ENCODE measurements at places on chromosomes 3 and 15.
A peak's percentile ranks its signal among the peaks of the same experiment; 100 is the strongest.

DNA sequence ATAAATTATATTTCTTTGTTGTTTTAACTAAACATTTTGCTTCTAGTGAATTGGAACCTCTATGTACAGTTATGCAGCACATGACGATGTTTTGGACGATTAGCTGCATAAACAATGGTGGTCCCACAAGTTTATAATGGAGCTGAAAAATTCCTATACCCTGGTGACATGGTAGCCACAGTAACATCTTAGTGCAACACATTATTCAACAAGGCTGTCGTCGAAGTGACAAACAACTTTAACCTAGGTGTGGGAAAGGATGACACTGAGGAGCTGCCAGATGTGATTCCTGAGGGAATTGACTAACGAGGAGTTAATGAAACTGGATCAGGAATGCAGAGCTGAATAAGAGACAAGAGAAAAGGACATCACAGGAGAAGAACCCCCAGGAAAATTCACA lies 588.9 kb upstream of the EPHA6 start:
- DNase-seq, result no peak

GRCh38 chr3:49794431-49794830 lies 5.2 kb downstream of the CDHR4 start:
- DNase-seq, result no peak

DNA sequence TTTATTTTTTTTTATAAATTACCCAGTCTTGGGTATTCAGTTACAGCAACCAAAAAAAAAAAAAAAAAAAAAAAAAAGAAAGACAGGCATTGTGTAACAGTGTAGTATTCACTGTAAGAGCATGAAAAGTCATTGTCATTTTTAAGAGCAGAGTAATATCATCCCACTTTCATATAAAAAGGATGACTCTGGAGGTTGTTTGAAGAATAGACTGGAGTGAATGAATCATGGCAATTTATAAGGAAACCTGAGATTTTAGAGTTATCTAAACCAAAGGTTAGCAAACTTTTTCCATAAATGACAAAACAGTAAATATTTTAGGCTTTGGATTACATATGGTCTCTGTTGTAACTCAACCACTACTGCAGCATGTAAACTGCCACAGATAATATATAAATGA lies 794.9 kb downstream of the NTRK3 start:
- no peak for DNase-seq

DNA sequence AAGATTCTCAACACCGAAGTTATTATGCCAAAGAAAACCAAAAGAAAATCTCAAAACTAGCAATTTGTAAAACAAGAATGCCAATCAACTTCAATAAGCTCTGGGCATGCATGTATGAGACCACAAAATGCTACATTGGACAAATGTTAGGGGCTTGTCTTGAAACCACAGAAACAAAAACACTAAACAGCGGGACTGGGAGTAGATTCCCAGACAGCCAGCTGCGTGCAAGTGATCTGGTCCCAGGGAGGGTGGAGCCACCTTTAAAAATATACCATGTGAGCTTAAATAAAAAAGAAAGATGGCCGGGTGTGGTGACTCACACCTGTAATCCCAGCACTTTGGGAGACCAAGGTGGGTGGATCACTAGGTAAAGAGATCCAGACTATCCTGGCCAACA lies 163.6 kb upstream of the PRICKLE2 start:
- no peak for DNase-seq

DNA sequence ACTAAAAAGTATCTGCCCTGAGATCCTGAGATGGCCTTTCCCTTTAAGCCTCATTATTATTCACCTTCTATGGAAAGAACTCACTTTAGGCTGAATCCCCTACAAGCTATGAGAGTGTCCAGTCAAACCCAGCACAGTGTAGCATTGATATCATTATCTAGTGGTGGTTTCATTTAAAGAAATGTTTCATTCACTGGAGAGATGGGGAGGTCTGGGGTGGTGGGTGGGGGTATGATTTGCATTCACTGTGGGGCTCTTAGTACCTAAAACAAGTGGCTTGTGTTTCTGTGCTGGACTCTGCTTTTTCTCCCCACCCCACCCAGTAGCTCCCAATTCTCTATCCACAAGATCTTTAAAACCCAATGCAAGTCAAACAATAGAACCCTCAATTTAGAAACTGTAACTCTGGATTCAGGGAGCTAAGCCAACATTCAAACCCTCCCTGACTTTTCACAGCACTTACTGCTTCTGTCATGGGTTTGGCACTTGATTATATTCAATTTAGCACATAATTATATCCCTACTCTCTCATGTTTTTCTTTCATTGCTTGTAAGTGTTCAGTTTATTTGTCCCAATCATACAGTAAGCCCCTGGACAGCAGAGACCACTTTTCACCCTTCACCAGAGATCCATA lies 310.5 kb upstream of the THBS1 start:
- no peak for DNase-seq

DNA sequence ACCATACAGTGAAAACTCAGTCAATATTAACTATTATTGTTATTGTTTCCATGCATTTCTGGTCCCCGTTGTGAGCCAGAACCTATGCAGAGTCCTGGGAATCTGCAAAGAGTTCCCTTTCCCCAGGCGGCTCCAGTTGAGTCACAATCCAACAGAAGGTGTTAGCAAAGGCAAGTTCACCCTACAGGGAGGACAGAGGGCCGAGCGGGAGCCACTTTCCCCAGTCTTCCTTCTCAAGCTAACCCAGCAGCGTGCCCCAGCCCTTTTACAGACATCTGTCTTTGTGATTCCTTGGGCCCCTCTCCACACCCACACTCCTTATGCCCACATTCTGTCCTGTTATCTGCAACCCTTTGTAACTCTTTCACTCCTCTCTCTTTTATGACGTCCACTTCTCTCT lies 13.1 kb upstream of the LTF start:
- no peak for DNase-seq

DNA sequence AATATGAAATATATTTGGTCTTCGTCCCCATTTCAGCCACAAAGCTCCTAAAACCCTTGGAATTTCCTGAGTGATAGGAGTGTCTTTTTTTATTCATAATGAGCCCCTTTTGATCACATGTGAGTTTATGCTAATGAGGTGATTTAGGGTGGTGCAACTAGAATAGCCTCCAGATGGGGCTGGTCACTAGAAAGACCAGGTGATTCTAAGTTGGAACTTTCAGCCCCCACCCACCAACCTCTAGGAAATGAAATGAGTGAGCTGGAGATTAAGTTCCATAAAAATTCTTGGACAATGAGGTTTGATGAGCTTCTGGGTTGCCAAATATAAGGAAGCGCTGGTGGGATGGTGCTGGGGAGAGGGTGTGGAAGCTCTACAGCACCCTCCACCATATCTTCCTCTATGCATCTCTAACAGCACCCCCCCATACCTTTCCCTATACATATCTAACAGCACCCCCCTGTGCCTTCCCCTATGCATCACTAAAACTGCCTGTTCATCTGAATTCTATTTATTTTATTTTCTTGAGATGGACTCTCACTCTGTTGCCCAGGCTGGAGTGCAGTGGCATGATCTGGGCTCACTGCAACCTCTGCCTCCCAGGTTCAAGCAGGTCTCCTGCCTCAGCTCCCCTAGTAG lies 2.1 kb upstream of the SMCO1 start:
- no peak for DNase-seq

DNA sequence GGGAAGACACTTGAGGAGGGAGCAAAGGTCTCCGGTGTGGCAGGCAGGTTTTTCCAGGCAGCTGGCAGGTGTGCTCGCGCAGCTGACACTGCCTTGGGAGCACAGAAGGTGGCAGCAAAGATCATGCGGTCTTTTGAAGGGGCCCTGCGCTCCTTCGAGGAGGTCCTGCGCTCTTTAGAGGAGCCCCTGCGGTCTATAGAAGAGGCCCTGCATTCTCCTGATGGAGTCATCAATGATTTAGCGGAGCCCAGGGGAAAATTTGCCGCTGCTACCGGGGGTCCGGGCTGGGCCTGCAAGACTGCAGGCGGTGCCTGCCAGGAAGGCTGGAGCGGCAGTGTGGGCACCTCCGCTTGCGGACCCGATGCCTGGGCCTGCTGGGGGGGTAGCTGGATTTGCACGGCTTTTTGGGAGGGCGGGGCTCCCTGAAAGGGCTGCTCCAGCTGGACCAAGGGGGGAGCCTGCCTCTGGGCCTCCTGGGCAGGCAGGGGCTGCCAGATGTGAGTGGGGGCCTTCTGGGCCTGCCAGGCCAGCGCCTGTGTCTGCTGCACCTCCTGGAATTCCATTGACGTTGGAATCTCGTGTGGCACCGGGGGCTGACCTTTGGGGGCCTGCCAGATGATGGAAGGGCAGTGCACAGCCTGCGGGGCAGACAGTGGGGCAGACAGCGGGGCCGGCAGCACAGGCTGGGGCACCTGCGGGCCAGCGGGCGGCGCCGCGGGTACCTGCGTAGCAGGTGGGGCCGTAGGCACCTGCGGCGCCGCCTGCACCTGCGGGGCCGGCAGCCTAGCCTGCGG lies 2.1 kb downstream of the MAGEL2 start:
- DNase-seq, result peak; percentile 60

DNA sequence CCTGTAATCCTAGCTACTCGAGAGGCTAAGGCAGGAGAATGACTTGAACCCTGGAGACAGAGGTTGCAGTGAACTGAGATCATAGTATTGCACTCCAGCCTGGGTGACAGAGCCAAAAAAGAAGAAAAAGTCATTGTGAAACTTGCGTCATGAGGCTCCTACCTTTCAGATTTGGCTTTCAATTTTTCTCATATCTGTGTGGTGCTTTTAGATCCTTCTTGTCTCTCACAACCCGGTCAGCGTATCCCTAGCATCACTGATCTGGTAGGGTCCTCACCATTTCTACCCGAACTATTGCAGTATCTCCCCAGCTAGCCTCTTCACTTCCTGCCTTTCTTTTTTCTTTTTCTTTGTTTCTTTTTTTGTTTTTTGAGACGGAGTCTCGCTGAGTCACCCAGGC lies 21.6 kb upstream of the GCNT3 start:
- no peak for DNase-seq

DNA sequence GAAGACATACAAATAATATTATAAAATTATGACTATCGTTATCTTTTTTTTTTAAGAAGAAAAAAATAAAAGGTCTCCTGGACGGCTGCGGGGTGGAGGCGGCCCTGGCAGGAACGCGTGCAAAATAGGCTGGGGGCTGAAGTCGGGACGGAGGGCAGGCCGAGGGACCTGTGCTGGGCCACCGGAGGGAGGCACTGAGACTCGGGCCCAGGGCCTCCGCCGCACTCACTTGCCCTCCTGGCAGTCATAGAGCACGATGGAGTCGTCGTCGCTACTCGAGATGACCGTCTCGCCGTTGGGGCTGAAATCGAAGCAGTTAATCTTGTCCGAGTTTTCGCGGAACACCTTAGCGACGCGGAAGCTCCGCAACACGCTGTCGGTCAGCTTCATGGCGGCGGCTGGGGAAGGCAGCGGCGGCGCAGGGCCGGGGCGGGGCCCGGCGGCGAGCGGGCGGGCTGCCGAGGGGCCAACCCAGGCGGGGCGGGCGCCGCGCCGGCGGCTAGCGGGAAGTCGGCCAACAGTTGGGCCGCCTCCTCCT lies 408 bp downstream of the WDR82 start:
- no peak for DNase-seq

DNA sequence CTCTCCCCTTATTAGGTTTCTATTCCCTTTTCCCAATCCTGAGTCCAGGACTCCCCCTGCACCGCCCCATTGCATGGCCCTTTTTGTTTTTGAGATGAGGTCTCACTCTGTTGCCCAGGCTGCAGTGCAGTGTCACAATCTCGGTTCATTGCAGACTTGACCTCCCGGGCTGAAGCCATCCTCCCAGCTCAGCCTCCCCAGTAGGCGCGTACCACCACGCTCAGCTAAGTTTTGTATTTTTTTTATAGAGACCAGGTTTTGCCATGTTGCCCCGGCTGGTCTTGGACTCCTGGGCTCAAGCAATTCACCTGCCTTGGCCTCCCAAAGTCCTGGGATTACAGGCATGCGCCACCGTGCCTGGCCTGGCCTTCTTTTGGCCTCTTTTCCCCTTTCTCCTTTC lies 29.3 kb downstream of the PDIA5 start:
- DNase-seq, result no peak

DNA sequence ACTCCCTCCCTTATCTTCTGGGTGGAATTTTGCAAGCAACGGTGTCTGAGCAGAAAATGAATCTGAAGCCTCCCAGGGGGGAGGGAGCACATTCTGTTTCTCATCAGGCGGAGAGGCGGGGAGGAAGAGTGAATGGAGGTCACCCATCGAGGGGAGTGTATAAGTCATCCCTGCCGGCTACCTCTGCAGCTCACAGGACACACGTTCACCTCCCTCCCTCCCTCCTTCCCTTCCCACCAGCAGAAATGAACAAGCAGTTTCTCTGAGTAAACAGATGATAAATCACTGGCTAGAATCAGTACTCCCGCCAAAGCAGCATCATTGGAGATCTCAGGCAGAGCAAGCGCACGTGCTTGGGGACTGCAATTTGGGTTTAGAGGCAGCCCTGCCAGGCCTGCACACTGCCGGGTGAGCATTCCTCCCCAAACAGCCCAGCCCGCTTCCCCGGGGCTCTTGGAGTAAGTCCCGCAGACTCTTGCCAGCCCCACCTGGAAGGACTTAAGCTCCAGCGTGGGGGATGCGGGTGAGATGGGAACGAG lies 38.3 kb downstream of the CPN2 start:
- peak; percentile 95 for DNase-seq

GRCh38 chr3:52216585-52217408 lies 8.6 kb downstream of the TLR9 start:
- DNase-seq, result peak; percentile 64

DNA sequence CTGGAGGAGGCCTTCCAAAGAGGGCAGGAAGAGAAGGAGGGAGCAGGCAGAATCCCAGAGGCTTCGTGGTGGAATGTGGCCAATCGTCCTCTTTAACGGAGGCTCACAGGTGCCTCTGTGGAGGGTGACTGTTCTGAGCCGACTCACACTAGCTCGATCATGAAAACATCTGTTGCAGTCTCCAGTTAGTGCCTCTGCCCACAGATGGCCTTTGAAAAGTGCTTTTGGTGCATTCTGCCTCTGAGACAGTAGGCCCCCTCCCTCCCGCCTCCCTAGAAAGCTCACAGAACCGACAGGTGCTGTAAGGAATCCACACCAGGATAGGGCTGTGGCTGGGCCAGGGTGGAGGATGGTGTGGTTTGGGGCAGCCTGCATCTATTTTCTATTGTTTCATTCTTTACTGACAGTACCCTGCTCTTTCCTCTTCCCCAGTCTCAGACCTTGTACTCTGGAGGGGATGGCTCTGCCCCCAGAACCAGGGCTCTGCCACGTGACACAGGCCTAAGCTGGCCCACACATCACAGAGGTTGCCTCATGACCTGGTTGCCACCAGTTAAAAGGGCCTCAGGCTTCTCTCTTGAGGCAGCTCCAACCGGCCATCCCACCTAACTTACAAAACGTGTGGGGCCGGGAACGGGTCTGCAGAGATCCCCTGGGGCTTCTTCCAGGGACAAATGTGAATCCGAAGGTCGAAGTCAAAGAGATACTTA lies 27.2 kb upstream of the PIGZ start:
- no peak for DNase-seq

GRCh38 chr3:10846657-10846975 lies 30.6 kb downstream of the SLC6A11 start:
- no peak for DNase-seq

GRCh38 chr3:144079634-144080033 lies 108.0 kb downstream of the DIPK2A start:
- no peak for DNase-seq

Measured in T47D (cell line).